ENCODE measurements at places on chromosomes 3 and 15.

DNA sequence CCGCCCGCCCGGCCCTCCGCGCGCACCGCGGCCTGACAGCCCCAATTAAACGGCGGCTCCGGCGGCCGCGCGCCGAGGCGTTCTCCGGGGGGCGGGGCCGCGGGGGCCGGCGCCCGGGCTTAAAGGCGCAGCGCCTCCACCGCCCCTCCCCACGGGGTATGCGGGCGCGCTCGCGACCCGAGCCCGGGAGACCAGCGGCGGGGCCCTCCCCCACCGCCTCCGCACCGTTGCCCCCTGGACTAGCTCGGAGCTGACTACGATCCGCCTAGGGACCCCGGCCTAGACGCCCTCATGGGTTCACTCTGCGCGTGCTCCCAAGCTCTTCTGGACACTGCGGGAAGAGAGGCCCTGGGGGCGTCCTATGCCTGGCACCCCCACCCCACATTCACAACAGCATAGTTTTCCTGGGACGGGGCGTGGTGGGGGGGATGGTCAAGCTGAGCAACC lies at the start of gene DUSP7:
Gene DUSP7 (minus strand): TSS at position 51 of the 447 bp plus-strand sequence. CDS start 205 bp downstream, outside the sequence.
- DNase-seq, result peak; percentile 79

GRCh38 chr3:96324087-96324486 lies 490.3 kb upstream of the EPHA6 start:
- DNase-seq, result no peak

DNA sequence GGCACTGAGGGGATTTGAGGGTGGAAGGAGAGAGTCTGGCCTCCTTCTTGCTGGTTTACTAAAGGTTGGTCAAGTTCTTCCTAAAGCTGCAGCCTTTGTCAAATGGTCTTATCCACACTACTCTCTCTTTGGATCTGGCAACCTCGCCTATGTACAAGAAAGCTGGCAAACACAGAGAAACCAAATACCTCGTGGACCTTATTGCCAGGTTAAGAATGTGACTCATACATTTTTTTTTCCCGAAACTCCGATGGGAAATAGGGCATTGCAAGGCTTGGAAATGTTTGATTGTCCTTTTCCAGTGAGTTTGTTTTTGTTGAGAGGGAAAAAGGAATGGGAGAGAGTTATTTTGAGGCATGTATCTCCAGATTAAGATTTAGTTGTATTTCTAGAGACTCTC lies 13.9 kb downstream of the EOMES start:
- DNase-seq, result no peak

- no peak for DNase-seq
Observed at GRCh38 chr3:141828890-141829289, 47.6 kb upstream of the ATP1B3 start.

DNA sequence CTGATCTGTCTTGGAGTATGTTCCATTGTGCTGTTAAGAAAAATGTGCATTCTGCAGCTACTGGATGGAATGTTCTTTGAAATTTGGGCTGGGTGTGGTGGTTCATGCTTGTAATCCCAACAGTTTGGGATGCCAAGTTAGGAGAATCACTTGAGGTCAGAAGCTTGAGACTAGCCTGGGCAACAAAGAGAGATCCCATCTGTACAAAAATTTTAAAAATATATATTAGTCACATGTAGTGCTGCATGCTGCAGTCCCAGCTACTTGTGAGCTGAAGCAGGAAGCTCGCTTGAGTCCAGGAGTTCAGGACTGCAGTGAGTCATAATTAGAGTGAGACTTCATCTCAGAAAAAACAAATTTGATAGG lies 62.8 kb upstream of the PLSCR4 start:
- peak; percentile 5 for DNase-seq

DNA sequence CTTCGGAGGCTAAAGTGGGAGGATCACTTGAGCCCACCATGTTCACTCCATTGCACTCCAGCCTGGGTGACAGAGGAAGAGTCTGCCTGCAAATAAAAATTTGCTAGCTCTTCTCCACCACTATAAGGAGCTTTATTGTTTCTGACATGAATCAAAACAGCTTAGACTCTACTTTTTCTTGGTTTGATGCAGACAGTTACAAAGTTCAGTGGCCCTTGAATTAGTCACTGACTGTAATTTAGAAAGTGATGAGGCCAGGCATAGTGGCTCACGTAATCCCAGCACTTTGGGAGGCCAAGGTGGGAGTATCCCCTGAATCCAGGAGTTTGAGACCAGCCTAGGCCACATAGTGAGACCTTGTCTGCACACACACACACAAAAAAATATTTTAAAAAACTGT lies 172.4 kb upstream of the CGNL1 start:
- no peak for DNase-seq

GRCh38 chr3:15535732-15536131 lies 14.2 kb upstream of the COLQ start:
- no peak for DNase-seq

DNA sequence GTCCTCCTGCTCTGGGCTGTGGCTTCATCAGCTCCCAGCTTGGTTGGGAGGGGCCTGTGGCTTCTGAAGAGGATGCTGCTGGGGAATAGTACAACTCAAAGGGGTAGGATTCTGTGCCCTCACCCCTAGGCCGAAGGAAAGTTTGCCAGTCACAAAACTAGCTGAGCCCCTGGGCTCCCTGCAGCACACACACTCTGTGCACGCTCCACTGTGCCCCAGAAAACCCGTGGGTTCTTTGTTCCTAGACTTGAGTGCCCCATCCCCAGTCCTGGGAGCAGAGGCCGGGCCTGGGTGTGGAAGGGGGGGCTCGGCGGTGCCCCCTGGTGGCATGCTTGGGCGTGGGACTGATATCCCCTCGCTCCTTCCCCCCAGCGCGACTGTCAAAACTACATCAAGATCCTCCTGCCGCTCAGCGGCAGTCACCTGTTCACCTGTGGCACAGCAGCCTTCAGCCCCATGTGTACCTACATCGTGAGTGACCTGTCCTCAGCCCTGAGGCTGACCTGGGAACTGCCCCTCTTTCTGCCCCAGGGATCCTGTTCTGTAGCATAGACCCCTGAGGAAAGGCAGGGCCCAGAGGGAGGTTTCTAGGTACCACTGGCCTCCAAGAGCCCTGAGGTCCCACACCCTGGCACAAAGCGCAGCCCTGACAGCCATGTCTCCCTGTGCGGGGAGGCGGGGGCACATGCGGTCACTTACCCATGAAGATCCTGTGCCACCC lies 14.2 kb downstream of the CIB1 start:
- peak; percentile 56 for DNase-seq

DNA sequence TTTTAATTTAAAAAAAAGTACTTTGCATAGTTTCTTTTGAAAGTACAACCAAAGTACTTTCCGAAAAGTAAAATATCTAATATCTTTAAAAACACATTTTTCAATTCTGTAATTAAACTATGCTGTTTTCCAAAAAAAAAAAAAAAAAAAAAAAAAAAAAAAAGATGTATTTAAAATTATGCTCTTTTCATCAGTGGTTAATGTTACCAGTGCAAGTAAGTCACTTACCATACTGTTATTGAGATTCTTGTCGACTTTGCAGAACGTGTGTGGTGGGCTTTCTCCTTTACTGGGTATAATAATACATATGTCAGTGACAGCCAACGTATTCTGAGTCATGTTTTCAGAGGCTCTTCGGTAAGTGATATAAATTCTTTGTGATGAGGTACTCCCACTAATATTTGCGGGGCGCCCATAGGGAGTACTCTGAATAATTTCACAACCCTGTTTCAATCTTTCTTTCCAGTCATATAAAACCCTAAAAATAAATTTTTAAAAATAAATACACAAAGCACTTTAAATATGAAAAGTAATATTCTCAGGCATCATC lies 39.9 kb downstream of the DENND4A start:
- no peak for DNase-seq

- no peak for DNase-seq
Observed at GRCh38 chr3:193843474-193844301, 250.7 kb downstream of the OPA1 start.

DNA sequence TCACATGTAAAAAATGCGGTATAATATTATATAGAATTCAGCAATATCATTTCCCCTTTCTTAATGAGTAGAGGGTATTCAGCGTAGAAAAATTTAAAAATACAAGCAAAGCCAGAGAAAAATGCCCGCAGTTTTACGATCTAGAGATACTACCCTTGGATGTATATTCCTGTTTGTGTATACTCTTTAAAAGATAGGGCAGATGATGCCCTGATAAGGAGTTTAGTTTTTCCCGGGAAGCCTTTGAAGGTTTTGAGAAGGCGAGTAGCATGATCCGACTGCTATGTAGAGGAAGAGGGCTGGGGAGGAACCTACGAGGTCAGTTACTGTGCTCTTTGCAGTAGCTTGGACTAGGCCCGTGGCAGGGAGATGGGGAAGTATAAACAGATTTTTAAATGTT lies 1.2 kb downstream of the YEATS2 start:
- DNase-seq, result peak; percentile 30

DNA sequence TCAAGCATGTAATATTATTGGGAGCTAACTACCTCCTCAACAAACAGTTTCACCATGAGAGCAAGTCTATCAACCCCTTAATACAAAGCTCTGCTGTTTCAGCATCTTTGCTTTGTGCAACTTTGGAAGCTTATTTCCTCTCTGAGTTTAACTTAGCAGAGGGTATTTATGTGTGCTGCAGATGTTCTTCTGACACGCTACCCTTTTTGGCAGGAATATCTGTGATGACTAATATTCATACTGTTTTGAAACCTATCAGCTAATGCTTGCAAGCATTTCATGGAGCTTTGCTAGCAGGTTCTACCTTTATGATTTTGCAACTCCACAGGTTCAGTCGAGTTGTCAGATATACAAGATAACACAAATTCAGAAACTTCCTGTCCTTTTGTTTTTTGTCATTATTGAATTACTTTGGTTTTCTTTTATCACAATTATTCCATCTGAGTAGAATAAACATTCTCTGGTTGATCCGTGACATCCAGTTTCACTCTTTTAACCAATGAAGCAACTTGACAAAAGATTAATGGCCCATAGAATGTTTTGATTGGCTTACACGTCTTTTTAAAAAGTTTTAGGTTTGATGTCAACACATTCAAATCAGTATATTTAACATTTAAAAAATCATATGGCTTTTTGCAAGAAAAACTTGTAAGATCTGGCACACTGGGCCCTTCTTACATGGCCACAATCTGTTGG lies 1.7 kb upstream of the SLC9A9 start:
- peak; percentile 68 for DNase-seq

GRCh38 chr15:47367726-47368390 lies 349.4 kb upstream of the SEMA6D start:
- no peak for DNase-seq

DNA sequence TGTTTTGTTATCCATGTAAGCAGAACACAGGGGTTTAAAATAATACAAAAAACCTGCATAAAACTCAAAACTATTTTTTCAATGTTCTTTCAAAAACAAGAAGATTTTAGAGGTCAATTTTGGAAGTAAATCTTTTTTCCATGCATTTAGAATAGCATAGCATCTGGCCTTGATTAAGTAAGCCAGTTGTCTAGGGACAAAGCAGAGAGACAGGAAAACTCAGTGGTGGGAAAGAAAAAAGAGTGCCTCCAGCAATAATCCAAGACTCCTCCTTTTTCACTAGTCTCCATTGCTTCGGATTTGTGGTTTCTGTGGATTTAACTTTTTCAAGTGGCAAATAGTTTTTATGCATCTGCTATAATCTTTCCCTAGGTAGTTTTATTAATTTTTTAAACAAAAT lies 88.9 kb downstream of the SUCNR1 start:
- DNase-seq, result no peak

DNA sequence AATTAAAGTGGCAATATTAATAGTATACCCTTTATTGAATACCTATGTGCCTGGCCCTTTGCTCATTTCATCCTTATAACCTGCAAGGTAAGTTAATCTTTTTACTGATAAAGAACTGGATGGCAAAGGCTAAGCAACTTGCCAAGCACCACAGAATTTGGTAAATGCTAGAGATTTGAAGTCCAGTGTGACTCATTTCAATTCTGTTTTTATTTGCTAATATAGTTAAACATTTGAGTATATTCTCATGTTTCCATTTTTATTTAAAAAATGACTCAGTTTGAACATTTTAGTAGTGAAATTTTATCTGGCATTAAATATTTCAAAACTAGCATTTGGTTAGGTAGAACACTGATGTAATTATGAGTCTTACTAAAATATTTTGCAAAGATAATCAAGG lies 11.3 kb downstream of the PFN2 start:
- DNase-seq, result no peak

DNA sequence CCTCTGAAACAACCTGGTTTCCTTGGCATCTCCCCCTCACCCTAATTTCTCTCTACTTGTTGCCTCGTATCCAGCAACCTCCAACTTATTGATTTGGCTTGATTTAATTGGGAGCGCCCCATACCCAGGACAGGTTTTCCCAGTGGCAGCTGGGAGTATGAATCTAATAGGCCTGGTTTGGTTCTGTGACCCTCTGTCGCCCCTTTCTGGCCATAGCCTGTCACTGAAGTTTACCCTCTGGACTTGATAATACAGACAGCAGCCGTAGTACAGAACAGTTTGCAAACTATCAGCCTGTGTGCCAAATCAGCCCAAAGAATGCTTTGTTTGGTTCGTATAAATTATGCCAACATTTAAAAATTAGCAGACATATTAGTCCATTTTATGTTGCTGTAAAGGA lies 525.1 kb upstream of the GOLIM4 start:
- DNase-seq, result peak; percentile 51

DNA sequence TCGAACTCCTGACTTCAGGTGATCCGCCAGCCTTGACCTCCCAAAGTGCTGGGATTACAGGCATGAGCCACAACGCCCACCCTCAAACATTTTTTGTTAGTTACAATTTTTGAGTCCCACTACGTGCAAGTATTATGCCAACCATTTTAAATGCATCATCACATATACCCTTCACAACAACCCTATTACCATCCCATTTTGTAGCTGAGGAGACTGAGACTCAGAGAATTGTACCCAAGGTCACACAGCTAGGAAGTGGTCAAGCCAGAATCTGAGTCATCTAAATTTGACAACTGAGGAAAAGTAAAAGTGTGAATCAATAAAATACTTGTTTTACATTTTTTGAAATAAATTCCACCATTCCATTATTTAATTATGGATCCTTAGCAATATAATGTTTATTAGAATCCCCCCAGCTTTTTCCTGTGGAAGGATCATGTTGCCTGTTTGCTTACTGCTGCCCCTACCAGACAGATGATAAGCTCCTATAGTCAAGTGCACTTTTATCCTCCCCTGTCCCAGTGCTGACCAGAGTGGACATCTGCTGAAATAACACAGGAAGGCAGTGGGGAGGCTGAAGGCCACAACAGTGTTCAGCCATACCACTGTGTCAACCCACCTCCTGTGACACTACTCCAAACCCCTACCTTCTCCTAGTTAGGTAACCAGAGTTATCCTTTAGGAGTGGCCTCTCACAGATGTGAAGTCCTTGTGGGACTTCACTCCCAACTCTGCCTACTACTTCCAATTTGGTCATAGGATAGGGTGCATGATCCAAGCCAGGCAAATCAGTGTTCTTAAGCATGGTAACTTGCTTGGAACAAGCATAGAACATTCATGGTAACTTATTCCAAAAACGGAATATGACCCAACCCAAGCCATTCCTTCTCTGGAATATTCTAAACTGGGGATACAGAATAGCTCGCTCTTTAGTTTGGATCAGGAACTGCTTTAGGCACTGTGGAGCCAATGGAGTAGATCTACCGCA lies 28.1 kb downstream of the PRKAR2A start:
- DNase-seq, result no peak

DNA sequence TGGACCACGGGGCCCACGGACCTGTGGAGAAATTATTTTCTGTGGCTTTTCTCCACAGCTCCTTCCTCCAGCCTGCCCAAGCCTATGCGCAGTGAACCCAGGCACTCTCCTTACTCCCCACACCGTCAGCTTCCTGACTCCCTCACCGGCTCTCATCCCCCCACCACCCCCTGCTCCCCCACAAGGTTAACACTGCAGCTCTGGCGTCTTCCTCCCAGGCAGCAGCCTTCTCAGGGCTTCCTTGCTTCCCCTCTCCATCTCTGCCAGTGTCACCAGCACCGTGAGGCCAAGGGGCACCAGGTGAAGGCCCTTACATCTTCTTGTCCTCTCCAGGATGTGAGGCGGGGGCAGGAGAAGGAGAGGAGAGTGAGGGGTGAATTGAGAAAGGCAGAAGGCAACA lies 168.3 kb upstream of the TLE3 start:
- no peak for DNase-seq

Measured in GM12865 (cell line).